CD8-positive, alpha-beta T cell (primary cell): ENCODE measurements at places on chromosomes 16 and 17.

GRCh38 chr17:32297424-32297823 is 31.8 kb downstream of the RHBDL3 start:
- no peak for DNase-seq

DNA sequence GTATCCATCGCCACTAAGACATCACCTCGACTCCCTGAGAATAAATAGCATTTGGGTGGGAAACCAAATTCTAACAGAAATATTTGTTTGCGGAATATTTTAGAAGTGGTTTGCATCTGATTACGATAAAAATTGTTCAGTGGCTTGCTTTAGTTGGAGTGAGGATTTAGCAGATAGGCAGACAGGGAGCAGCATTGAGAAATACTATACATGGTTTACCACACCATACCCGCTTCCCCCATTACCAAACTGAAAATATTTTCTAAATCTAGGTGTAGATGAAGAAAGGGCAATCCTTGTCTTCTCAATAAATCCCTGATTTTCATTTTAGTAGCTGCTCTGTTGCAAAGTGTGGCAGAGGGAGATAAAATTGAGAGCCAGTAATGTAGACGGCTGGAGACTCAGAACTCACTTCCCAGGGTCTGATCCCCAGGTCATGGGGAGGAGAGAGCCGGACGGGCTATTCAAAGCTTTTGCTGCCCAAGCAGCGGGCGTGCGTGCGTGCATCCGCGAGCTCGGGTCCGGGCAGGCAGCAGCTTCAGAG is 808 bp upstream of the BAHCC1 start:
- DNase-seq: no peak

DNA sequence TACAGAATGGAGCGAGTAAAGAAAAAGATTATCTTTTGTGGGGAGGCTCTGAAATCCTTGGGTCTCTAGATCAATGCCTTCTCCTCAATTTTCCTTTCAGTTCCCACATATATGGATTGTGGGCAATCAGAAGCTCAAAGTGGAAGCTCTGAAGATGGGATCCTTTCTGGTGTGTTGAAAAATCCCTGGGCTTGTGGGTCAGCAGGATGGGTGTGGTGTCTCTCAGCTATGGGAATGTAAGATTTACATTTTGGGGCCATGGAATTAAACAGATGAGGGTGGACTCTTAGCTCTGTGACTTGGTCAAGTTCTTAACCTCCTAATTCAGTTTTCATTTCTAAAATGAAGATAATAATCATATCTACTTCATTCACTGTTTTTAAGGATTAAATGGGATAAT is 231.9 kb upstream of the CA10 start:
- no peak for DNase-seq

GRCh38 chr16:30005341-30006094 is 5.3 kb downstream of the DOC2A start:
- no peak for DNase-seq
